NCI-H1417 (cell line): ENCODE measurements at places on chromosomes 1 and 21.

DNA sequence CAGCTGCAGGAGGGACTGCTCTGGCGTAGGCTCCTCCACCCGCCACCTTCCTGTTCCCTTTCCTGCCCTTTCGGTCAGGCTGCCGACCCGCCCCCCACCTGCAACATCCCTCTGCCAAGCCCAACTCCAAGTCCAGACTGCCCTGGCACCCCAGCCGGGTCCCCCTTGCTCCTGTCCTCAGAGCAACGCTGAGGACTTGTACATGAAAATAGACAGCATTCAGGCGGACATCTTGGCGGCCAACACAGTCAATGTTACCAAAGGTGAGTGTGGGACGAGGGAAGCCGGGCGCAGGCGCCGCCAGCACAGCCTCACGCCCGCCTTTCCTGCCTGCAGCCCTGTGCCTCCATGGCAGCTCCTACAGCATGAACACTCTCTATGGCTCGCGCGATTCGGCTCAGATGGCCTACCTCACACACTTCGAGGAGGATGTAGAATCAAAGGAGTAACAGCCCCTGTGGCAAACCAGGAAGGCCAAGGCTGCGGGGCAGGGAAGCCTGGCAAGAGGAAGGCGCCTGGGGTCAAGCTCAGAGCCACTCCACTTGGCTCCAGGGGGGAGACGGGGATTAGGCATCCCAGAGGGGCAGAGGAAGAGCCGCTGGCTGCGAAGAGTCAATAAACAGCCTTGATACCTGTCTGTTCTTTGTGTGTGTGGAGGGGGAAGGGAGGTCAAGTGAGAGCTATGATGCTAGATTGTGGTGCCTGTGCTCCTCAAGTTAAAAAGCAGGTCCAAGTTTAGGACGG, 5.8 kb downstream of the RNU5D-1 start:
- DNase-seq = no peak

GRCh38 chr1:1437904-1438376, 2.5 kb downstream of the VWA1 start:
- no peak for DNase-seq

DNA sequence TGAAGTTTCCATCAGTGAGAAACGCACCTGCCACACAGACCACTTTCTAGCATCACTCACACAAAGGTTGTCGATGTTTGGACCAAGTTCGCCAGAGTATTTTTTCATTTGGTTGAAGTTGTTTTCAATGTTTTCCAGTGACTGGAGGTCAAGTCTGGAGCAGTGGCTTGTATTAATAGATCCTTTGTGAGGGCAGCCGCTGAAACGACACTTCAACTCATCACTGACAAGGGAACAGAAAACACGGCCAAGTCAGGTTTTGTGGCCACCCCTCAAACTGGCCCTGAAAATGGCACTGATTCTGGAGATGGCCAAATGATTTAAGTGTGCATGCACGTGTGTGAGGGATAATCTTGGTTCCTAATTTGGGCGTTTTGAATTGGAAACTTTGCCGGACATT, 675.6 kb downstream of the SMYD3 start:
- DNase-seq = no peak

GRCh38 chr1:230772457-230773395, 25.5 kb downstream of the CAPN9 start:
- peak; percentile 36 for DNase-seq

GRCh38 chr1:196400478-196401451, 207.5 kb downstream of the KCNT2 start:
- no peak for DNase-seq

DNA sequence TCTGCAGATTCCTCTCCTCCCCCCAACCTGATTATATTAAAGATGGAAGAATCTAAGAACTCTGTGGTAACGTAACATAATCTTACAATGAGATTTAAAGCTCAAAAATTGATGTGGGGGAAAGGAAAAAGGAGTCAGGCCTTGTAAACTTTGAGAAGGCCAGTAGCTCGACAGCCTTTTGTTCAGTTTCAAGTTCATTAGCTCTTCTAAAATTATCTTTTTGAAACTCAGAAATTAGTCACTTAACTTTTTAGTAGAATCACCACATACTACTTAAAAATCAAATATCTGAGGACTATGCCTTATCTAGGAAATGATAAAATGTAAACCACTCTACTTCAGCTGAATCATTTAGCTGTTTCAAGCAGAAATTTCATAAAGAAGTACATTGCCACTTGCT, 996.2 kb downstream of the AMY1C start:
- DNase-seq = no peak

DNA sequence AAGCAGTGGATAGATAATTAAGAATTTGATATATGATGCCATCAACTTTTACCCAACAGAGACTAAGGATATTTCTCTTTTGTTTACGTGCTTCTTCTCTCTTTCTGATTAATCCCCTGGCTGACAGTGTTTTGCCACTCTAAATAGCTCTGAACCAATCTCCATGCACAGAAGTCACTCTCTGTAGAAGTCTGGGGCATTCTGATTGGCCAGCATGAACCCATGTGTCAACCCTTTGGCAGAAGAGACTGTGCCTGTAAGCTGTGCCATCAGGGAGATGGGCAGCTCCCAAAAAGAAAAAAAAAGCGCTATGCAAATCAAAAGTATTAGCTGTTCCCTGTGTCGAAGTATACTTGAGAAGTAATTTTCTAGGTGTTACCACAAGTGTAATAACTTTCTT, 34.1 kb upstream of the NRIP1 start:
- no peak for DNase-seq

DNA sequence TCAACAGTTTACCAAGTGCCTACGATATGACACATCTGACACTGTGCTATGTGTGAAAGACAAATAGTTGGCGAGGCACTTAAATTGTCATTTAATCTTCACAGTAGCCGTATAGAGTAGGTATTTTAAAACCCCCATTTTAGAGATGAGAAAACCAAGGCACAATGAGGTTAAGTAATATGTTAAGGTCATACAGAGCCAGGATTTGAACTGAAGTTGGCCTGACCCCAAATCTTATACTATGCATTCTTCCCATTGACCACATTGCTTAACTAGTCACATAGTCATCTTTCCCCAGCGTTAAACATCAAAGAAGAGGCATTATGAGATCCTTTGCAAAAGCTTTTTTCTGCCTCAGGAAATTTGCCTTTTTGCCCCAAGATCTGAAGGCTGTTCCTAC, 3.9 kb downstream of the INKA2 start:
- no peak for DNase-seq

- DNase-seq = no peak
Observed at GRCh38 chr1:160739098-160739511, at the start of gene SLAMF7. SLAMF7 (plus strand) TSS chr1:160739247; CDS start chr1:160739302, 55 bp downstream.

DNA sequence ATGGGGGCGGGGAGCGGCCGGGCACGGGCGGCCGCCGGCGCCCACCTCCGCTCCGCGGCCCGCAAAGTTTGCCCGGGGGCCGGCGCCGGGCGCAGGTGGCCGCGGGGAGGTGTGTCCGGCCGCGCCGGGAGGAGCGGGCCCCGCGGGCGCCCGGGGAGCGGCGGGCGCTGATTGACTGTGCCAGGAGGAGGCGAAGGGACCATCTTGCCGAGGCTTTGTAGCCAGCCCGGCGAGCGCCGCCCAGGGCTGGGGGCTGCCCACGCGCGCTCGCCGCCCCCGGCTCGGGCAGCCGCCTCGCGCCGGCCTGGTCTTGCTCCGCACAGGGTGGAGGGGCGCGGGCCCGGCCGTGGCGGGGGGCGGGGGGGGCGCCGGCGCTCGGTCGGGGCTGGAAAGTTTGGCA, 432 bp downstream of the EPHB2 start:
- DNase-seq = no peak

GRCh38 chr1:69570356-69570755, 2.6 kb downstream of the LRRC7 start:
- no peak for DNase-seq

DNA sequence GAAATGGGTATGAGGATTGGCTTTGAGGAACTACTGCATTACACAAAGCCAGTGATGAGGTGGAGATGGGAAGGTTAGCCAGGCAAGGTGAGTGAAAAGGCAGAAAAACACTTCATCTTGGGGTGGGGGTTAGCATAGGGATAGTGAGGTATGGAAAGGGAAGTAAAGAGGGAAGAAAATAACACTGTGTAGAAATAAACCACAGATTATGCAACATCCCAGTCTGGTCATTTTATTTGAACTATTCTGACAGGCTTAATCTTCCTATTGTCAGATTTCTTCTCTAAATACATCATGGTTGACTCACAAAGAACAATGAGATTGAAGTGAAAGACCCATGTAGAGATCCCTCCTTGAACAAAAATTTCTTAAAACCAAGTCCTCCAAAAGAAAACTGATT, 640.2 kb downstream of the PTPRC start:
- DNase-seq = no peak

DNA sequence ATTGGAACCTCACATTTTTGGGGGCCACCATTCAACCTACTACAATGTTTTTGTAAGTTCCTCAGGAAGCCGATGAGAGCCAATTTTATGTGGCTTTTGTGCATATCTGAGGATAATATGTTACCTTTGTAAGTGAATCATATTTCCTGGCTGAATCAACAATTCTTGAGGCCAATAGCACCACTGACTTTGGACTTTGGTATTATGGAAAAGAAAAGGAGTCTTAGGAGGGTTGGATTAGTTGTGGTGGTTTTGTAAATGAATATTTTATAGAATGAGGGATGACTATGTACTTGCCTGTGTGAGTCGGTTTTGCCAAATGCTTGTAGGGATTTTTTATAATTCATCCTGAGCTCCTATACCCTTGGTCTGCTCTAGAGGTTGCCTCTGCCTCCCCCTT, 181.5 kb upstream of the HMGB4 start:
- DNase-seq = no peak

- DNase-seq = no peak
Observed at GRCh38 chr1:15205586-15206346, 41.3 kb upstream of the FHAD1 start.

GRCh38 chr1:79817031-79817560, 810.6 kb upstream of the ADGRL4 start:
- DNase-seq = no peak
